Renal cortex interstitium (tissue), 15 donors: ENCODE measurements at places on chromosomes 6 and 20.

GRCh38 chr6:125655511-125655910 is 93.9 kb upstream of the HEY2 start:
- no peak for DNase-seq

DNA sequence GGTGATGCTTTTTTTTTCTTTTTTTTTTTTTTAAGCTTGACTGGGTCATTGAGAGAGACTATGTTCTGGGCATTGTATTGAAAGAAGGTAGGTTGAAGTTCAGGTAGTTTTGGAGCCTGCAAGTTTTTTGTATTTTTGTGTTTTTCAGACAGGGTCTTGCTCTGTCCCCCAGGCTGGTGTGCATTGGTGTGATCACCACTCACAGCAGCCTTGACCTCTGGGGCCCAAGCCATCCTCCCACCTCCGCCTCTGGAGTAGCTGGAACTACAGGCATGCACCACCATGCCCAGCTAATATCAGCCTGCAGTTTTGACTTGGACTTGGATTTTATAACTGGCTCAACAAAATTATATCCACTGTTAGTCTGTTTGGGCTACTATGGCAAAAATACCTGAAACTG is 31.7 kb upstream of the TFAP2A start:
- DNase-seq, result no peak

- DNase-seq, result peak; percentile 45
Measured at GRCh38 chr20:46230801-46231282, 77.5 kb downstream of the CDH22 start.

DNA sequence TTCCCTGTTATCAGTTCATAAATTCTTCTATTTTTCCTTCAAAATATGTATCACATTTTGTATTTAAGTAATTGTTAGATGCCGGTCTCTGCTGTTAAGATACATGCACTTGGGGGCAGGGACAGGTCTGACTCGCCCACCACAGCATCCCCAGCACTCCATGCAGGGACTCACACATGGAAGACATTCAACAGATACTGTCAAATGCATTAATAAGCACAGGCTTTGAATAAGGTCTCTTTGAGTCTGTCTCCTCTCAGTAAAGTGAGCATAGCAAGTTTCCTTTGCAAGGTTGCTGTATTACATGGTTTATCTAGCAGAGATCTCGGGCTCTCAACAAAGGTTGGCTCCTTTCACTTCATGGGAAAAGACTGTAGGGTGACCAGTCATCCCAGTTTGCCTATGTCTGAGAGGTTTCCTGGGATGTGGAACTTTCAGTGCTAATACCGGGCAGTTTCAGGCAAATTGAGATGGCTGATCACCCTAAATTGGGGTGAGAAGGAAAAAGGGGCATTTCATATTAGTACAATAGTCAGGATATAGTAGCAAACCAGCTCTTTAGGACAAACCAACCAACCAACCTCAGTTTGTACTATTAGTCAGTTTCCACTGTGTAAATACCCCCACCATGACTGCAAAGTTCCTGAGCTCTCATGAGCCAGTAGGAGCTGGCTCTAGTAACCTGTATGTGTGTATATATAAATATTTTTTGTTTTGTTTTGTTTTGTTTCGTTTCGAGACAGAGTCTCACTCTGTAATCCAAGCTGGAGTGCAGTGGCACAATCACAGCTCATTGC is 15.0 kb downstream of the JPH2 start:
- DNase-seq, result no peak

GRCh38 chr6:15996030-15996429 is 132.9 kb upstream of the MYLIP start:
- no peak for DNase-seq

GRCh38 chr20:59019217-59019616 is at the start of gene TUBB1:
Gene TUBB1 (plus strand): TSS chr20:59019429. CDS start chr20:59019523, 94 bp downstream.
- DNase-seq, result no peak
